Aorta (tissue), 5 donors: ENCODE measurements at places on chromosomes 6 and 20.

DNA sequence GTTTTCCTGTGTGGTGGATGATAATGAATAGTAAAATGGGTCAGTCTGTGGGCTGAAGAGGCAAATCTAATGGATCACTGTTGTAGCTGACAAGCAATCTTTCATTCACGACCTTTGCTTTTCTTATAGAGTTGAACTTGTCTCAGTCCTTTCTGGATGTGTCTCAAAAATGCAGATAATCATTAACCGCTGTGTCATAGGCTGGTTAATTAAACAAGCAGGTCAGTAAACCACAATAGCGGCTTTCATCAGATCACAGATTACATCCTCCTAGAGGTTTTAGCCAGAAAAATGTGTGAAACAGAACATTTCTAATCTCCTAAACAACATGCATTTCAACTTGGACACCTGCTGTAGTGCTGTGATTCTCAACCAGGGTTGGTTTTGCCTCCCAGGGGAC is 2.5 kb upstream of the METTL24 start:
- DNase-seq, result no peak

DNA sequence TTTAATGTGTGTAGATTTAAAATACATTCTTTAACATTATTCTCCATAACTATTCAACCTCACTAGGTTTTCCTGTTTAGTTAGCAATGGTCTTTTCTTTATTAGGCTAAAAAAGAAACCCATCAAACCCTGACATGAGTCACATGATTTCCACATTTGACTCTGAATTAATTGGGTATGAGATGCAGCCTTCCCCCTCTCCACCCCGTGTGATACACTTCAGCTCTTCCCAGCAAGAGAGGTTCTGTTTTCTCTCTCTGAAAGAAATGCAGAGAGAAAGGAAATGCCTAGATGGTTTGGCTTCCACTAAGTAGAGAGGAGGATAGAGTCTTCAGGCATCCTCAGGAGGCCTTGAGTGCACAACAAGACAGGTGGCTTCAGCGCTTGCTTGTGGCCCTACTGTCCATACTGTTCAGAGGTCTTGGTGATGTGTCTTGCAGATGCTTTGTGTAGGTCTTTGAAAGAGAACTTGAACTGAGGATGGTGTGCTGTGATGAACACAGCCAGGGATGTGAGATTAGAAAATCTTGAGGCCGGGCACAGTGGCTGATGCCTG is 17.3 kb downstream of the FARS2 start:
- DNase-seq, result no peak

DNA sequence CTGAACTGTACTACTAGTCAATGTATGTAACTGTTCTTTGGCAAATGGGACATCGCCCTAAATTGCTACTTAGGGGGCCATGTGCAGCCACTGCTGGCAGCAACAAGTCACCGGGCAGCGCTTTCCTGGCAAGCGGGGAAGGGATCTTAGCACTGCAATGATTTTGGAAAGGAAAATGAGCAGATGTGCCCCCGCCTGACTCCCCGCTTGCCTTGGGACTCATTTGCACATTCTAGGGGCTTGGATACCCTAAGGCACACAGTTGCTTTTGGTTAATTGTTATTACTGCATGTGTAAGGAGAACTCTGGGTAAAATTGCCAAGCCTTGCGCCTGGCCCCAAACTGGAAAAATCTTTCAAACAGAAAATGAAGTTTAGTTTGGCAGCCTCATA is 32.2 kb downstream of the CD83 start:
- no peak for DNase-seq

DNA sequence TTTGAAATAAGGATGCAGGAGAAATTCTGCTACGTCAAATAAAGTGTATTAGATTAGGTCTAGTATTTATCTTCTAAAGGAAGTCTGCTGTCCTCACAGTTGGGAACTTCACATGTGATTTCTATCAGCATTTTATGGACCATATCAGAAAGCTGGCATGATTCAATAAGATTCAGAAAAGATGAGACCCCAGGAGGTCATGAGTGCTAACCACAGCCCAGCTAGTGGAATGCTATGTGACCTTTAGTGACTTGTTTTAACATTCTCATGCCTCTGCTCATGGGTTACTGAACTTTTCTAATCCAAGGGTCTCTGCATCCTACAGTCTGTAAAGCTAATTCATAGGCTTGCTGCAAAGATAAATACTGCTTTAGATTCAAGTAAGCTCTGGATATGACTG is 150.1 kb downstream of the GMPR start:
- no peak for DNase-seq

DNA sequence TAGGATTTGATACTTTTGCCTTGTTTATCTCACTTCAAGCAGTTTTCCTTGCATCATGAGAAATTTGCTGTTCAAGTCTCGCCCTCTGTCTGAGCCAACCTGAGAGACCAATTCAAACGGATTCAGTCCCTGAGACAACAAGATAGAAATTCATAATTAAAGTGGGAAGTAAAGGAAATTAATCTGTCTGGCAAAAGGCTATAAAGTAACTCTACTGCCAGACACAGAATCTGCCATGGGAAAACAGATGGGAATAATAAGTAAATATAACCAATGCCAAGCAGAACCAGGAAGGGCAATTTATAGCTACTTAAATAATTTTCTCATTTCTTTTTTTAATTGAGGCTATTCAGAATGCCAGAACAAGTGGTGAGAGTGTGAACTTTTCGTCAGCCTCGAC is 239.6 kb downstream of the TFAP2C start:
- no peak for DNase-seq

DNA sequence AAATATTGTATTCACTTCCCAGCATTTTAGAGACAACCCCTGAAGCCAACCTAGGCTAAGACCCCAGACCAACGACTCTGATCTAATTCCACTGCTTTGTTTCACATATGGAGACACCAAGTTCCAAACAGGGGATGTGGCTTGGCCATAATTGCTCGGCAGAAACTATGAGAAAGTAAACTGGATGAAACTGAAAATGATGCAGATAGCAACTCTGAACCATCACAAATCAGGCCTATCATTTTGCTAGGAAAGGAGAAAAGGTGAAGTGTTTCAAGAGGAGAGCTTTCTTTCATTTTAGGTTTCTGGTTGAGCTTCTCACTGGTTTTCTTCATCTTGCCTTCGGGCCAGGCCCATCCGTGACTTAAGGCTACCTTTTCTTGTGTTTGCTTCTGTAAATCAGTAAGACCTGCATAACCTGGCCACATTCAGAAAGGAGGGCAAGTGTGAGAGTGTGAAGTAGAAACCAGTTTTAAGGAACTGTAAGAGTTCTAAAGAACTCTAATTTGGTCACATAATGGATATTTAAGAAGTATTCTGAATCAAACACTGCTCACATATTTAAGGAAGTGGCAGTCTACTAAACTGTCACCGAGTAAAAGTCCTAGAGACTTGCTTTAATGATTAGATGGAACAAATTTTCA is 105.8 kb downstream of the BACH2 start:
- no peak for DNase-seq

DNA sequence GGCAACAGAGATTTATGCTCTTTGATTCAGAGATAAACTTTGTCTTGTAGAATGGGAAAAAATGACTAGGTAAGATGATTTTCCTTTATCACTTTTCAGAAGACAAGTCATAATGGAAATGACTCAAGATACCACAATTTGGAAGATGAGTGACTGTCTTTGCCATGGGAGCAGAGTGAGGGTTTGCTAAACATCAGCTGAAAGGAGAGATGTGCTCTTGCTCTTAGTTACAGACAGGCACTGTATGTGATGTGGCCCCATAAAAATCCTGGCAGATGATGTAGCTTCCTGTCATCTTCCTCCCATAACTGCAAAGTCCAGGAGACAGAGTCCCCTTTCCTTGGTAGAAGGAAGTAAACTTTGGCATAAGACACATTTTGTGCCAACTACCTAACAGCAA is 47.6 kb downstream of the BACH2 start:
- DNase-seq, result no peak
